ENCODE measurements at places on chromosomes 11 and 22.
A peak's percentile ranks its signal among the peaks of the same experiment; 100 is the strongest.

GRCh38 chr11:23570828-23571227 lies 710.6 kb upstream of the CCDC179 start:
- DNase-seq, result no peak

DNA sequence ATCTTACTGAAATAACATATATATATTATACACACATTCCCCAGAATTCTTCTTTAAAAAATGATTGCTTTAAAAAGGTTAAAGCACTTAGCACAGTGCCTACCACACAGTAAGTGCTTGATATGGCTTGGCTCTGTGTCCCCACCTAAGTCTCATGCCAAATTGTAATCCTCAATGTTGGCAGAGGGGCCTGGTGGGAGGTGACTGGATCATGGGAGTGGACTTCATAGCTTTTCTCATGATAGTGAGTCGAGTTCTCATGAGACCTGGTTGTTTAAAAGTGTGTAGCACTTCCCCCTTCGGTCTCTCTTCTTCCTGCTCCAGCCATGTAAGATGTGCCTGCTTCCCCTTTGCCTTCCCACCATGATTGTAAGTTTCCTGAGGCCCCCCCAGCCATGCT lies 6.2 kb downstream of the CRYAB start:
- DNase-seq, result no peak

- DNase-seq, result no peak
Observed at GRCh38 chr11:128731041-128731663, 37.3 kb downstream of the FLI1 start.

DNA sequence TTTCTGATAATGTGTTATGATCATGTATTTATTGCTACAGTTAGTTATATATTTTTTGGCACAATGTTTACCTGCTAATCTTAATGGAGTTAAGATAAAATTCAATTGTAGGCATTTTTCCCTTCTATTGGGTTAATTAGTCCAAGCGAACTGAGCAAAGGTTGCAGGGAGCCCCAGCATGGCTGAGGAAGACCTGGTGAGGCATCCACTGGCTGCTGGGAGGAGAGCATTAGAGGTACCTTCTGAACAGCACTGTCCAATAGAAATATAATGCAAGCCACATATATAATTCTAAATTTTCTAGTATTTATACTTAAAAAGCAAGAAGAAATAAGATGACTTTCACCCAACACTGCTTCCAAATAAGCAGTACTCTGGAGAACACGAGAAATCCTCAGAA lies 689 bp upstream of the TMEM126A start:
- no peak for DNase-seq

DNA sequence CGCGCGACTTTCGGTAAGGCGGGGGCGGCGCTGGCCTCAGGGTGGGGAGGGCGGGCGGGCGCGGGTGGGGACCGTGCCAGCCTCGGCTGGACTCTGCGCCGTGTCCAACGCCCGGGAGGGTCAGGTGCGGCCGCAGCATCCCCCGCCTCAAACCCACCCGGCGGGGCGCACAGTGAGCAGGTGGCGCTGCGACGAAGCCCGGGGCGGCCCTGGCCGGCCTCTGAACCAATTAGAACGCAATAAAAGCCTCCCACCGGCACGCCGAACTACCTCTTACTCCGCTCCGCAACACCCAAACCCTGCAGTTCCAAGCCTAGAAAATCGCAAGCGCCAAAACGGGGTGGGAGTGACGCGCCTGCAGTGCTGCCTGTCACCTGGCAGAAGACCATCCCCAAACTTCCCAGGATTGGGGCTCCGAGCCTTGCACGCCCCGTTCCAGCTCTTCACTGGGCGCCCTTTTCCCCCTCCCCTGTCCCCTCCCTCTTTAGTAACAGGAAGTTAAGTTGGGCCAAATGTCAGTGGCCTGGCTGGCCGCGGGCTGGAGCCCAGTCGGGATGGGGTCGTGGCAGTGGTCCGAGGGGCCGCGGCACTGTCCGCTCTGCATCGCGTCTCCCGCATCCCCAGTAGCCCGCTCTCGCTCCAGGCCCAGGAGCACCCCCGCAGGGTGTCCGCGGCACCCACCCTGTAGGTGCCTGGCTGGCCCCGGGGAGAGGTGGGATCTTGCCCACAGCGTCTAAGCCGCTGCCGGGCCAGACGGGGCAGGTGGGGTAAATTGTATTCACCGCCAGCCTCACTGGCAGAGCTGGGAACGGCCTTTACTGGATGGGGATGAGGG lies 541 bp downstream of the MICAL2 start:
- DNase-seq, result no peak

GRCh38 chr22:46758867-46759290 lies 3.6 kb upstream of the TBC1D22A start:
- no peak for DNase-seq

- DNase-seq, result no peak
Observed at GRCh38 chr11:130418210-130418609, 10.2 kb downstream of the ADAMTS8 start.

DNA sequence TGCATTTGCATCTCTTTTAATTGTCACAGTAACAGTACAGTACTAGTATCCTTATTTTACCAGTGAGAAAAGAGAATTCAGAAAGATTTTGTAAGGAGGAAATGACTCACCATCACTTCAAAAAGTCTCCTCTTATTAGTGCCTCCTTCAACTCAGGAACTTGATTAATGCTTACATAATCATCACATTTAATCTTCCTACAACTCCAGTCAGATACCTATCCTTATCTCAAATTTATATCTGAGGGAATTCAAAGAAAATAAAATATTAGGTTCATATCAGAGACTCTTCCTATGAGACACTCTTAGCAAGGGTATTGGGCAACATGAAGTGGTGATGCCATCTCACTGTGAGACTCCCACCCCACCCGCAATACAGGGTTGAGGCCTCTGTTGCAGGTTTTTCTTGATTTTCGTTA lies 26.1 kb upstream of the CTSC start:
- DNase-seq, result no peak

- DNase-seq, result peak; percentile 25
Observed at GRCh38 chr11:104609311-104610085, 288.8 kb downstream of the CASP12 start.

- no peak for DNase-seq
Observed at GRCh38 chr11:32099516-32099915, 8.6 kb downstream of the RCN1 start.

DNA sequence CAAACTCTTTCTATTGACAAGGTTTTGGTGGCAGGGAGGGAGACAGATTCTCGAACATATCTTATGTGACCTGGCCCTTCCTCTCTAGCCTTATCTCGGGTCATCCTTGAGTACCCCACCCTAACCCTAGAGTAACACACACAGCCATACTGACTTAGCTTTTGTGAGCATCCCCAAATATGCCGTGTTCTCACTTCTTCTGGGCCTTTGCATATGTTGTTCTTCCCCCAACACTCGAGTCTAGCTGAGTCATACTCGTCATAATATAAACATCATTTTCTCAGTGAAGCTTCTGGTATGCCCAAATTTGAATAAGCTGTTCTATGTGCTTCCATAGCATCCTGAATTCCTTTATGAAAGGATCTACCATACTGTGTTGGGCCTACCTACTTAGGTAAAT lies 8.0 kb downstream of the TTC17 start:
- no peak for DNase-seq

- DNase-seq, result no peak
Observed at GRCh38 chr11:105923252-105923651, 98.8 kb downstream of the MSANTD4 start.

DNA sequence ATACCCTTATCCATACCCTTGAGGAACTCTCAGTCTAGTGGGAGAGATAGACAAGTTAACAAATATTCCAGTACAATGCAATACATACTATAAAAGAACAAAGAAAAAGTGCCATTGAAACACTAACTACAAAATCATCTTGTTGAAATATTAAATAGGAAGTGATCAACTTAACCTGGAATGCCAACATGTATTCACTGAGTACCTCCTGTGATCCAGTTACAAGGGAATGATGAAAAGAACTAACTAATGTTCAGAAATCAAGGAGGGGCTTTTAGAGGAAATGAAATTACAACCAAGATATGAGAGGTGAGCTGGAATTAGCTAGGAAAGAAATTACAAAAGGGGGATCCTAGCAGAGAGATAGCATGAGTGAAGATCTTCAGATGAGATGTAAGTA lies 6.2 kb upstream of the FIBIN start:
- DNase-seq, result no peak

- DNase-seq, result peak; percentile 4
Observed at GRCh38 chr11:70650075-70650909, 252.0 kb downstream of the CTTN start.

GRCh38 chr11:89433278-89433677 lies 57.9 kb downstream of the NOX4 start:
- no peak for DNase-seq

- no peak for DNase-seq
Observed at GRCh38 chr22:45897736-45898135, 79.2 kb downstream of the WNT7B start.

- no peak for DNase-seq
Observed at GRCh38 chr22:33022231-33022630, 36.0 kb downstream of the SYN3 start.

GRCh38 chr11:119571311-119571710 lies 148.3 kb upstream of the THY1 start:
- DNase-seq, result no peak

DNA sequence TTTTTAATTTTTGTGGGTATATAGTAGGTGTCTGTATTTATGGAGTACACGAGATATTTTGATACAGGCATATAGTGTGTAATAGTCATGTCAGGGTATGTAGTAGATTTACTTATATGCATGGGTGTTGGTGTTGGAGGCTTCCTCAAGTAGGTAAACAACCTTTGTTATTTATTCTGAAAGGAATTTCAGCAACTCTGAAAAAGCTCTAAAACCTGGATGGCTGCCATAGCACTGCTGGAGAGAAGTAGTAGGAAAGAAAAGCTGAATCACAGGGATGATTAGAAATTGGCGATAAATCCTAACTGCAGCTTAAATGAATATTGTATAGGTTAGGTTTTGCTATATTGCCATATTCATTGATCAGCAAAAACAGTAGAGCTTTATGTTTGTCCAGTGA lies 44.4 kb upstream of the ST14 start:
- no peak for DNase-seq
